Kidney epithelial cell (primary cell): ENCODE measurements at places on chromosomes 6 and 20.

DNA sequence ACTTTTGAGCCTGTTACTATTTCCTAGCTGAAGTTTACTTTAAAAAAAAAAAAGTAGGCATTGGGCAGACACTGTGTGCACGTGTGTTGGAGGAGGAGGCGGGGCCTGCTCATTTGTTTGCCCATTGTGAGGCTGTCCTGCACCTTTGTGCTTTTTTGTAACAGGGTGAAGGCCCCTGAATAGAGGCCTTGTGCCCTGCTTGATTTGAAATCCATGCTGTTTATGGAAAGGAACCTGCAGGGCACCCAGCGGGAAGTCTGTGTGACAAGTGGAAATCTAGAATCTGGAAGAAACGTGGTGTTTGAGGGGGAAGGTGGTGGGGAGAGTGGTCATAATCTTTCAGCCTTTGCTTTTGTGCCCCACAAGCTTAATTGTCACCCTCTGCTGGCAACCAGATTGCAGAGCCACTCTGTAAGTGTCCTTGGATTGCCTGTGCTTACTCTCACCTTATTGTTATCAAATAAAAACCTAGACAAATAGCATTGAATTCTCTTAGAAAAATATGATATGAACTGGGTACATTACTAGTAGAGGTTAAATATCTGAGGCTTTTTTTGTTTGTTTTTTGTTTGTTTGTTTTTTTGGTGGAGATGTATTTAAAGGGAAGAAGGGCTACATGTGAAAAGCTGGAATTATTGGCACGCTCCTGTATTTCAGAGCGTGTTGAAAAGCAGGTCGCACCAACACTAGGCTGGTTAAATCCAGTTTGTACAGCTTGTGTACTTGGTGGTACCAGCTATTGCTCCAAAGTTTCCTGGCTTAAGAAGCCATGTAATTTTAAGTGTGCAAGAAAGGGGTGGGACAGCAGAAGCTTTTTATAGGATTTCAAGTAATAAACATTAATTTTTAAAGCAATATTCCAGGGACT lies 156.3 kb downstream of the ARID1B start:
- no peak for DNase-seq

DNA sequence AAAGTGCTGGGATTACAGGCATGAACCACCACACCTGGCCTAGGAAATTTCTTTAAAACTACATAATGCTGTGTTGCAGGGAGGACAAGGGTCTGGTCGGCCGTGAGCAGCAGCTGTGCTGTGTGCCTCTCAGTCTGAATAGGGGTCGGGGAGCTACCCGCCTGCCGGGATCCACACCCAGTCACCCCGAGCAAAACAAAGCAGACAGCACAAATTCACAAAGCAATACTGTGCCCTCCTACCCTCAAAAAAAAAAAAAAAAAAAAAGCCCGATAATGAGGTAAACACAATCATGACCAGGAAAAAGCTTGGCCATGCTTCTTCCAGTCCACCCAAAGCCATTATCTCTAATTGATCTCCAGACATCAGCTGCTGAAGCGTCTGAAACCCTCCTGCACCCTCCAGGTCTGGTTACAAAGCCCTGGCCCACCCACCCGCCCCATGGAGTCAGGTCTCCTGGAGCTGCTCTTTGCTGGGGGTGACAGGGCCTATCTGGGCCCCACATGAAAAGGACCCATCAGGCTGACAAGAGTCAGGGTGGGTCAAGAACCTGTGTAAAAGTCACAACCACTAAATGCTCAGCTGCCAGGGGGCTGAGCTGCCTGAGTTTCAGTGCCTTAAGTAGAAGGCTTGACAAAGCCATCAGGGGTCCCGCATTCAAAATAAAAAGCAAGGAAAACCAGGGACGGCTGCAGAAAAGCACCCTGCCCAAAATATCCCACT lies 88.2 kb downstream of the NOL4L start:
- DNase-seq = no peak

DNA sequence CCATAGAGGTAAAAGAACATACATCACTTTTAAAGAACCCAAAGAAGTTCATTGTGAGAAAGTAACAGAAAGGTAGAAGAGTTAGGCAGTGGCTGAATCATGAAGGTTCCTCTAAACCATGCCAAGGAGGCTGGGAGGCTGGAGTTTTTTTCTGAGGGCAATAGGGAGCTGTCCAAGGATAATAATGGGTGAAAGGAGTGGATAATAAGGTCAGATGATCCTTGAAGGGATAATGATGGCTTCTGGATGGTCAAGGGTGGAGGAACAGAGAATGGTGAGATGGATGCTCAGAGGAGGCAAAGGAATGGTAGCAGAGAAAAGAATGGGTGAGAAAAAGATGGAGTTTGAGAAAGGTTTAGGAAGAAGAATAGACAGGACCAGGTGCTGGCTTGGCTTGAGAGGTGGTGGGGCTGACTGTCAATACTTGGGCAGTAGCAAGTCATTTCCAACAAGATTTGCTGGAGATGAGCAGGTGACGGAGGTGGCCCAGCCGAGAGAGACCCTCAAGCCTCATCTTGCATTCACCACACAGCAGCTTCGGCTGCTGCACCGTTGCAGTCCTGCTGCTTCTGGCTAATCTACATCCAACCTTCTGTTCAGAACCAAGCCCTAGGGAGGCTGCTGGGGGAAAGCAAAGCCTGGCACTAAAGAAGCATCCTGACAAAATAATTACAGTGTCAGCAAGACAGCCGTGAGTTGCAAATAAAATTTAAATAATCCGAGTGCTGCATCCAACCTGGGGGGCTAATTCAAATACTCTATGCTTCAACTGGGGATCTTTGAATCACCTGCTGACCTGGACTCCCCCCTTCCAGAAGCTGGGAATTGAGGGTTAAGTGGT lies 131.2 kb upstream of the KCNG1 start:
- no peak for DNase-seq

DNA sequence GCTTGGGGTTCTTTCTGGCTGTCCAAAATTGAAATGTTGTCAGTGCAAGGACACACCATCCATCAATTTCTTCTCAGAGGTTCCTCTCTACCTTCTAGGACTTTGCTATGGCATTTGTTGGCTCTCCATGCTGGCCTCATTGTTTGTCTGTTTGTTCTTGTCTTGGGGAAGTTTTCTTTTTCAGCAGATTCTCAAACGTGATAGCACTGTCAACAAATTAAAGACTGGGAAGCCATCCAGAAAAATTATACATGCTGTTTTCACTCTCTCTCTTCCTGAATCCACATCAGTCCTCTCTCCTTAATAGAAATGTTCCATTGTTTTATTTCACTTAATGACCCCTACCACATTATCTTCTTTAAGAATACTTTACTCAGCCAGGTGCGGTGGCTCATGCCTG lies 130.4 kb downstream of the PCSK2 start:
- no peak for DNase-seq

GRCh38 chr6:31620586-31621319 lies at the start of gene PRRC2A:
TSS of gene PRRC2A (plus strand) at chr6:31620715. CDS start at chr6:31622790, 2,075 bp downstream.
- DNase-seq = no peak

GRCh38 chr6:87645080-87645479 lies 55.1 kb downstream of the ORC3 start:
- DNase-seq = no peak

- DNase-seq = peak; percentile 85
These were observed 60.1 kb upstream of the LRRC1 start for GRCh38 chr6:53734473-53735299.

- DNase-seq = no peak
These were observed 27.3 kb downstream of the SLC2A4RG start for GRCh38 chr20:63766695-63767426.

- peak; percentile 9 for DNase-seq
These were observed 81.7 kb upstream of the TENT5A start for GRCh38 chr6:81834141-81834681.

DNA sequence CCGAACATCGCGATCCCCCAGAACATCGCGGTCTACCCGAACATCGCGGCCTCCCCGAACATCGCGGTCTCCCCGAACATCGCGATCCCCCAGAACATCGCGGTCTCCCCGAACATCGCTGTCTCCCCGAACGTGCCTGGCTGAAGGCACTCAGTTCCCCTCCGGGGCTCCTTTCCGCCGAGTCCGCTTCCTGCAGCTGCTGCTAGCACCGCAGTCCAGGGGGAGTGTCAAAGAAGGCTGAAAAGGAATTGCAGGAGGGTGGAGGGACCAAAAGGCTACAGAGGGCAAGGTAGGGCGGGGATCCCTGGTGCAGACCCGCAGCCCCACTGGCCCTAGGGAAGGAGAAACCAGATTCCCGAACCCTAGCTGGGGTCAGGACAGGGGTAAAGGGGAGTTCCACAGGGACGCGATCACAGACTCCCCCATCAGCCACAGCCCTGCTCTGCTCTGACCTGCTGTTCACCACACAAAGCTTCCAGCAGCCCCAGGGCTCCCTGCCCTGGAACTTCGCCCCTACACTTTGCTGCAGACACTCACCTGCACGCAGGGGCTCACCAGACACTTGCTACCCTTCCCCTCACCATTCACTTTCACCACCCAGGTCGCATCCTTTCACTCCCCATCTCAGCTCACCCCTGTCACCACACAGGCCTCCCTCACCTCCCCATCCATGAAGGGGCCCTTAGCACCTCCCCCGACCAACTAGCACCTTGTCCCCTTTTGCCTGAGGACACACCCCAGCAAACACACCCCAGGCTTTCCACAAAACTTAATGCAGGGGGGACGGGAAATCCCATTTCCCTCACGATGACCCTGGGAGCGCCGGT lies 1.7 kb downstream of the ULBP1 start:
- no peak for DNase-seq

- DNase-seq = no peak
These were observed 127.8 kb downstream of the SLC16A10 start for GRCh38 chr6:111215131-111215530.
